K562 (cell line): ENCODE measurements at places on chromosomes 4 and X.

DNA sequence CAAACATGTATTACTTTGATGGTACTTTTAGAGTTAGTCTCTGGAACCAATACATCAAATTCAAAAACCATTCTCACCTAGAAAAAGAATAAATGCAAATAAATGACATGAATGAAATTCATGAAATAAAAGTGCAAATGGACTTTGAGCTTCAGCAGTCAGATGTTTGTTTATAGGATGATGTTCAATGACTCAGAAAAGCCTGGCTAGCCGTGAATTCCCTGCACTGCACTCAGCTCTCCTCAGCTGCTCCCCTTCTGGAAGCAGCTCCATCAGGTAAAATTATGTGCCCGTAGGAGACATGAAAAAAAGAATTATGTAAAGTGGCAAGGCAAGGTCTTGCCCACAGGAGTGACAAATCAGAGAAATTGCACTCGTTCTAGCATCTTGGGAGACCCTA, 390.6 kb downstream of the GPM6A start:
- DNase-seq: no peak

- no peak for DNase-seq
Measured at GRCh38 chrX:121571333-121571732, 523.9 kb downstream of the GLUD2 start.

GRCh38 chr4:19514276-19515070, 737.2 kb upstream of the SLIT2 start:
- no peak for DNase-seq

- DNase-seq: no peak
Measured at GRCh38 chr4:113959539-113959937, 19.9 kb downstream of the ARSJ start.

- no peak for DNase-seq
Measured at GRCh38 chr4:77014256-77014655, 61.5 kb downstream of the CCNI start.

DNA sequence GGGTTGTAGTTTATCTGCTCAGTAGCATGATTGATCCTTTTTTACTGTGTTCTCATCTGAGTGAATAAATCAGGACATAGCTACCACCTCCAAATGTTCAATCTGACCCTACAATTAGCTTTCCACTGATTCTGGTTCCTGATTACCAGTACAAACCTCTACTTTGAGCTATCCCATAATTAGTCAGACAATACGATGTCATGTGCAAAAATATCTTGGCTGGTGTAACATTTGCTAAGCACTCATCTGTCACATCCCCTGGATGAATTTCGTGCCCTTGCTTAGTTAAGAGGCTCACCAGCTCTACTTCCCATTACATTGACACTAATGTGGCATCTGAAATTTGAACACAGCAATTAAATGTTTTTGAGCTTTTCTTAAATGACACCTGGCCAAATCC, 1101.0 kb upstream of the PCDH7 start:
- DNase-seq: no peak

GRCh38 chrX:155874571-155875244, 6.4 kb upstream of the VAMP7 start:
- DNase-seq: no peak

GRCh38 chr4:28948501-28948900, 1771.7 kb upstream of the PCDH7 start:
- DNase-seq: no peak

DNA sequence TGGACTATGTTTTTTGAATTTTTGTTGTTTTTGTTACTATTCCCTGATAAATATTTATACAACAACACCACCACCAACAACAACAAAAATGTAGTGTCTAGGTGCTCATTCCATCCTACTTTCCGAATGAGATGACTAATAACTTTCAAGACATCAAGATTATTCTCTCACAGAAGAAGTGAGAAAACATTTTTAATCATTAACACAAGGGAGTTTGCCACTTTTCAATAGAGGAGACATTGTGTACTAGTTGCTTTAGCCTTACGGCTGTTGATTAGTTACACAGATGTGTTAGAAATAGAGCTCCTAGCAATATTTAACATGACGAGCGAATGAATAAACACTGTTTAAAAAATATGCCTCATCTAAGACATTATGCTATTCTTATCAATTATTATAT, 898.8 kb downstream of the C4orf33 start:
- no peak for DNase-seq

DNA sequence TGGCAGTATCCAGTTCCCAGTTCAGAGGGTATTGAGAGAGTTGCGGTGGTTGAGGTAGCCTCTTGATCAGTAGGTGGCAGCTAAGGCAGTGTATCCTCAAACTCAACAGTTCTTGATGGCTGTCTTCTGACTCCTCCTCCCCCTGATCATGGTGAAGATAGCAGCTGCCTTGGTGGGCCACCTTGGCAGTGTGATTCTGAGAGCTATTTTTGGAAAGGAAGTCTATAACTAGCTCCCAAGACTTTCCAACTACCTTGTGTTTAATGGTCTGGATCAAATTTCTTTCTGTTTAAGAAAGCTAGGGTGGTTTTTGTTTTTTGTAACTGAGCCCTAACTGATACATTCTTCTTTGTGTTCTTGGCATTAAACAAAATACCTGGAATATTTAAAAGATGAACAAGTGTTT, 10.5 kb upstream of the TBC1D19 start:
- no peak for DNase-seq

GRCh38 chr4:183871581-183871980, 33.5 kb upstream of the STOX2 start:
- no peak for DNase-seq

GRCh38 chrX:69124108-69124507, 41.1 kb downstream of the PJA1 start:
- no peak for DNase-seq

- no peak for DNase-seq
Measured at GRCh38 chr4:138226351-138226750, 15.8 kb downstream of the SLC7A11 start.

DNA sequence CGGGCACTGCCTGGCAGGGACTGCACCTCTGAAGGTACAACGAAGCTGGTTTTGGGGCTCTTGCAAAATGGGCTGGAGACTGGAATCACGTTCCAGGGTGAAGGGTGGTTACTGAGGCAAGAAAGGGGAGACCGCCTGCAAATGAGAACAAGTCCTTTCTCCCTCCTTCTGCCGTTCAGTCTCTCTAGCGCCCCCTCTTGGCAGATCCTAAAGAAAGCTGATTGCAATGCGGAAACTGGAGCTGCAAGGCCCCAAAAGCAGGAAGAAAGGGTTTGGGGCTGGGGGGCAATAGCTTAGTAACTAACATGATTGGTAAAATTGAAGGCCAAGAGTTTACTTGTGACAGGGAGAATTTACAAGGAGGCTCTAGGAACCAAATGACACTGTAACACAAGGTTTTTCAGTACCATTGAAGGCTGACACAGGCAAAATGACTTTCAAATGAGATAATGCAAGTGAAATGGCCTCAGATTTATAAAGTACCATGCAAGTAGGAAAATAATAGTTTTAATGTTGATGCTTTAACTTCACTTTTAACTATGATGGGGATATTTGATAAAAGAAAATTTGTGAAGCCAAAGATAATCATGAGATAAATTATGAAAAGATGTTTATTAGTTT, 222.7 kb upstream of the HAND2 start:
- DNase-seq: peak; percentile 58

GRCh38 chrX:10199212-10199611, 42.4 kb downstream of the CLCN4 start:
- no peak for DNase-seq

- no peak for DNase-seq
Measured at GRCh38 chrX:107766470-107767150, 9.0 kb downstream of the TSC22D3 start.

DNA sequence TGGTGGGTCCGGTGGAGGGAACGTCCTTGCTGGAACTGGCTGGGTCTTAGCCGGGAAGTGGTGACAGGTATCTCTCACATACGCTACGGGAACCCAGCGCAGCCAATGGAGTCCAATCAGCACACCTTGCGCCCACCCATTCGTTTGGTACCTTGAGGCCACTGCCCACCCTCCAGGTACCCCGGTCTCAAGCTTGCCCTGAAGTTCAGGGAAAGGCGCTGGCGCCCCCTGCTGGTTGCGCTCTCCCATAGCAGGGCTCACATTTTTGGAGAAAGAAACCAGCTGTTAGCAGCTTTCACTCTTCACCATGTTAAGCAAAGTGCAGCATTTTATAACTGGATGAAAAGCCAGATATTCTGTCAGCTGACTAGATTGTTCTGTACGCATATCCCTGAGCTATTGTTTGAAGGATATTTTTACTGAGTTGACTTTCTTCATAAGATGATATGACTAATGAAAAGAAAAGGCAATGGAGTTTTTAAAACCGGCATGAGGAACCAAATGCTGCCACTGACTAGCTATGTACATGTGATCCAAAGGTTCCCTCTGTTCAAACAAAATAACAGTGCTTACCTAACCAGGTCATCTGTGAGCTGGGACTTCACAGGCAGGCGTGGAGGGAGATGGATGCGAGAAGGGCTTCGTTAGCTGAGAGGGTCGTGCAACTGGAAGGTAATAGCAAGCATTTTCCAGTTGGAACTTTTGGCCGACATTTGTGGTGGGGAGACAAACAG, 43.7 kb downstream of the OTOP1 start:
- peak; percentile 48 for DNase-seq

- no peak for DNase-seq
Measured at GRCh38 chr4:147355032-147355656, 125.8 kb upstream of the EDNRA start.

DNA sequence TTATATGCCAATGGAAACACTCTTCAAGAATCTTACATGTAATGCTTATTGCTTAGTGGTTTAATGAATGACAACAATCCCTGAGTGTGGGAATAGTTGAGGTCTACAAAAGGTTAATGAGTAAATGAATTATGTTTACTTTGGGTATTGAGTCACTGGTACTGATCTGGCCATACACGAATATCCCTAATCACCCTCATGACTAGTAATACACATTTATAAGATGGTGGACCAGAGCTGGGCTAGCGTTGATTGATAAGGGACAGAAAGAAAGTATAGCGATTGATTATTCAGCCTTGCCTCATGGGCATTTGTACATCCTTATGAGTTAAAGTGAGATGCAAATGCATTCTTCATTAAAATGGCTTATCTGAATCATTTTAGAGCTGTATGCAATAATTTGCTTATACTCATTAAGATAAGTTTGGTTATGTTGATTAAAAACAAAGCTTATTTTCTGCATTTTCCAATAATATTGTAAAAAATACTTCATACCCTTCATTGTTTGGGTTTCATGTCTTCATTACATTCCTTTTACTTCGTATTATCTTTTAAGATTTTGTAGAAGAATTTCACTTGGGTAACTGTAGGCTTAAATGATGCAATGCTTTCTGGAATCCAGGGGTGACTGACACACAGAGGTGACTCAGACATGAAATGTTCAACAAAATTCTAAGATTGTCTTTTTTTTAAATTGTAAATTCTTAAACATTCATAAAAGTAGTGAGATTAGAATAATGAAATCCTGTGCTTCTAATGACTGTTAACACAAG, 47.4 kb downstream of the FGF2 start:
- peak; percentile 17 for DNase-seq

- no peak for DNase-seq
Measured at GRCh38 chr4:24973404-24973746, 57.4 kb downstream of the LGI2 start.

DNA sequence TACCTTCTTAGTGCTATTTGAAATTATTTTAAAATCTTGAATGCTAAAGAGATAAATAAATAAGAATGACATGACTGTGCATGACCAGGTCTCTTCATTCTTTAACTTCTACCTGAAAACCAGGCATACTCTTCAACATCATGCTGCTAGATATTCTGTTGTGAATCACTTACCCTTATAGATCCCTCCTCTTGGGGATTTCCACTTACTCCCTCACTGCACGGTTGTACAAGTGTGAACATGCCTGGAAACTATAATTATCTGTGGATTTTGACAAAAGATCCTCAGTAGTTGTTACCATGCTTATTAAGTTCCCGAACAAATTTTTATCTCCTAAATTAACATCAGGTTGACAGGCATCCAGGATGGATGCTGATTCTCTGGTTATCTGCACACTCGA, 54.3 kb downstream of the ADGRL3 start:
- no peak for DNase-seq

GRCh38 chr4:117378942-117379341, 293.6 kb upstream of the TRAM1L1 start:
- no peak for DNase-seq

- no peak for DNase-seq
Measured at GRCh38 chr4:169484485-169484884, 127.9 kb downstream of the NEK1 start.

DNA sequence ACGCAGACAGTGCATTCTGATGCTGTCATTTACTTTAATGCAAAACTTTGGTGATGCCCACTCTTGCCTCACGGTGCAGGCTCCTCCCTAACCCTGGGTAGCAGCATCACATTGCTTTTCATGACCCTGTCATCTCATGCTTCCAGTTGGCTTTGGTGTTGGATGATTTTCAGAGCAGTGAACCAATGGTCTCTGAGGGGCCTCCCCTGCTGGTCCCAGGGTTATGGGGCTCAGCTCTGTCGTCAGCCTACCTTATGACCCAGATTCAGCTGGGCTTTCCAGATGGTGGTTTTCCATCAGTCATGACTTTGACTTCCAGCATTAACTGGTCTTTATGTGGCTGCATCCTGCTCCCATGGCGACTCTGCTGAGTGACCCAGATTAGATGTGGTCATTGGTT, 56.0 kb downstream of the NOP14 start:
- DNase-seq: no peak

DNA sequence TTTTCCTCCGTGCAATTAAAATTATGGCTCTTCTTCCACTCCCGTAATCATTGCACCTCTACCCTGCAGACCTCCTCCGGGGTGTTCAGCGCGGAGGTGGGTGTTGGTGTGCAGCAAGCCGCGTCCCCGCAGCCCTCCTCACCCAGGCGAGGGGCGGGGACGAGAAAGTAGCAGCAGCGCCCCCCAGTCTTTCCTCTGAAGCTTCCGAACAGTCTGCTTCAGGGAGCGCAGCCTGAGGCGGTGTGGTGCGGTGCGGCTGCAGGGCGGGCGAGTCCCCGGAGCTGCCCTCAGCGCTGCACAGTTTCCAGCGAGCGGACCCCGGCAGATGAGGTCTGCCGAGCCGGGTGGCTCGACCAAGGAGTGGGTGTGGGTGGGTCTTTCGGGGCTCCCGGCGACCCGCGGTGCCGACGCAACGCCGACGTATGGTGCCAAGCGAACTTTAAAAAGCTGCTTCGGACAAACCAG, at the start of gene FRAS1:
TSS of gene FRAS1 (plus strand) at position 189 of the 465 bp plus-strand sequence. CDS start 687 bp downstream, outside the sequence.
- no peak for DNase-seq

DNA sequence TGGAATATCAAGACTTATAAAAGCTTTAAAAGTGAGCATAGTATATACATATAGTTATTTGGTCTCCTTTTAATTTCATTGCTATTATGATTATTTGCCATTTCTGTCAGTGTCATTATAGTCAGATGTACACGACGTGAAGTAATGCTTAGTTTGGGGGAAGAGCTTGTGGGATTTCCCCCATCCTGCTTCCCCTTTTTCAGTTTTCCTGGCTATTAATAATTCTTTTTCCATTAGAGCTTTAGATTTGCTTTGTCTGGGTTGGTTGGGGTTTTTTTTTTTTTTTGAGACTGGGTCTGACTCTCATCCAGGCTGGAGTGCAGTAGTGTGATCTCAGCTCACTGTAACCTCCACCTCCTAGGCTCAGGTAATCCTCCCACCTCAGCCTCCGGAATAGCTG, 5.4 kb downstream of the ABCE1 start:
- no peak for DNase-seq
